ENCODE measurements at places on chromosomes 5 and 9.

GRCh38 chr9:86575137-86575536 lies 220.9 kb upstream of the TUT7 start:
- DNase-seq: no peak

- DNase-seq: no peak
Observed at GRCh38 chr9:82404196-82404870, 415.8 kb downstream of the SPATA31D1 start.

- DNase-seq: no peak
Observed at GRCh38 chr9:116975126-116975525, 288.0 kb downstream of the TRIM32 start.

DNA sequence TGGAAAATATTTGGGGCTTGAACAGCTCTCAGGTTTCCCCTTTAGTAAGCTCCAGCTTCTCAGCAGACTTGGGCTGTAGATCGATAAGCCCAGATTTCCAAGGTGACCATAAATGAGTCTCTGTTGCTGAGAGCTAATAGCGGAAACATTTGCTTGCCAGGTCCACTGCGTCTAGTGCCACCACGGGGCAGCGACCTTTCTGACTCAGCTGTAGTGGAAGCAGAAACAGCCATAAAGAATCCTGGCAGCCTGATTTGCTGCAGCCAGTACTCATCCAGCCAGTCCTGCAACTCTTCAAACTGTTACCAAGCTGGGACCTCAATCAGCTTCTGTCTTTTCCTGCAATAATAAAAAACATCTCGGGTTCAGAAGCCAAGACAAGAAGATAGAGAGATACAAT lies 241.7 kb downstream of the DOCK8 start:
- DNase-seq: no peak

DNA sequence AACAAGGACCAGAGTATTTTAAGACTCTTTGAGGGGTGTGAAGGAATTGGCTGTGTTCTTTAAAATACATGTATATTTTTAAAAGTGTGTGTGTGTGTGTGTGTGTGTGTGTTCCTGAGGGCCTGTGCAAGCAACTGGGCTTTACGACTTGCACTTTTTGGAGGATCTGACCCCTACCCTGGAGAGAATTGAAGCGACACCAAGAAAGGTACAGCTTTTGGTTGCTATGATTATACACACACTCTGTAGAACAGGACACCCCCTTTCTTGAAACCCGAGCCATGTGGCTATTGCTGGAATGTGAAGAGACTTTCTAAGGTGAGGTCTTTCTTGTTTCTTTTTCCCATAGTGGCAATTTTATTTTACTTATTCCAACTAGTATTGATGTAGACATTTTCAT lies 988 bp downstream of the SHISAL2B start:
- no peak for DNase-seq

- no peak for DNase-seq
Observed at GRCh38 chr9:79140751-79141150, 431.0 kb upstream of the TLE4 start.

GRCh38 chr5:177304392-177305119 lies 957 bp downstream of the PRELID1 start:
- no peak for DNase-seq

DNA sequence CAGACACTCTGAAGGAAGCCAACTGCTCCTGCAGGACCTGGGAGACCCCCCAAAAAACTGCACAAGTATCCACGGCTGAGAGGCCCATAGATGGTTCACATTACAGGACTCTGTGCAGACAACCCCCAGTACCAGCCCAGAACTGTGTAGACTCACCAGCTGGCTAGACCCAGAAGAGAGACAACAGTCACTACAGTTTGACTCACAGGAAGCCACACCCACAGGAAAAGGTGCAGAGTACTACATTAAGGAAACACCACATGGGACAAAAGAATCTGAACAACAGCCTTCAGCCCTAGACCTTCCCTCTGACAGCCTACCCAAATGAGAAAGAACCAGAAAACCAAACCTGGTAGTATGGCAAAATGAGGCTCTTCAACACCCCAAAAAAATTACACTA lies 281.2 kb upstream of the RGMB start:
- DNase-seq: no peak

DNA sequence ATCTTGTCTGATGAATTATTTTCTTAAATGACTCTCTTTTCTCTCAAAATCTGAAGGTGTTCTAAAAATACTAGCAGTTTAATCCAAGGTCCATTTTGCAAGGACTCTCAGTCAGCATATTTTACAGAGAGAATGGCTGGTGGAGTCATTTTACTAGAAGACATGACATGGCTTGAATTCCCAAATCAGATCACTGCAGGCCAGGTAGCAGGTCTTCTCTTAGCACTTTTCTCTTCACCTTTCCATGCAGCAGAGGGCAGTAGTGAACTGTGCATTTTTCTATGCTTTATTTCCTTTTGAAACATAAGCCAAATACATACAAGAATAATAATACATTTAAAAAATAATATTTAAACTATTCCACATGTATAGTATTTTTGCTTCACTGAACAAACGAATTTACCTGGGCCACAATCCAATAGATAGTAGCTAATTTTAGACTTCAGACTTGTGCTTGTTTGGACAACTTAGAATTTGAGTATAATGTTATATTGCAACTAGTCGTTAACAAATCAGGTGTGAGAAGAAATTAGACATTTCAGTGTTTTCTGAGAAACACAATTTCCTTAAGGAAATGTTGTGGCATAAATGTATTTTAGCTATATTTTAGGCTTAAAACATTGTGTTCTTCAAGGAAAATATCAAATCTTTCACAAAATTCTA lies 289.4 kb upstream of the DAB2 start:
- DNase-seq: peak; percentile 21

- DNase-seq: no peak
Observed at GRCh38 chr9:94085062-94085639, 887 bp downstream of the PTPDC1 start.

GRCh38 chr5:44046619-44047364 lies 342.4 kb downstream of the FGF10 start:
- no peak for DNase-seq

GRCh38 chr5:89534331-89534730 lies 651.3 kb upstream of the MEF2C start:
- DNase-seq: no peak

DNA sequence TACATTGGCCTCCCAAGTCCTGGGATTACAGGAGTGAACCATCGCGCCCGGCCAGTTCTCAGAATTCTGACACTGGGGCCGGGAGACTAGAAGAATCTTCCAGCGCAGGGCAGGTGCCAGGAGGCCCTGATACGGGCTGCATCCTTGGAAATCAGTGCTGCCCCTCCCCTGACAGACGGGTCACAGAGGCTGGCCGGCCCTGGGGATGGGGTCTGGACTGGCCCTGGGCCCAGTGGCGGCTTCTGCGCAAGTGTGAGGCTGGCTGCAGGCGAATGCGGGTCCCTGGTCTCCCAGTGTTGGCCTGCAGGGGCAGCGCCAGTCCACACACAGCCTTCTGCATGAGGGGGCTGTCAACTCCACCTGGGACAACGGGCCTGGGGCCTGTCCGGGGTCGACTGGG lies 831 bp upstream of the TBC1D9B start:
- DNase-seq: no peak

GRCh38 chr5:106258591-106259125 lies 1412.1 kb downstream of the EFNA5 start:
- DNase-seq: peak; percentile 53

DNA sequence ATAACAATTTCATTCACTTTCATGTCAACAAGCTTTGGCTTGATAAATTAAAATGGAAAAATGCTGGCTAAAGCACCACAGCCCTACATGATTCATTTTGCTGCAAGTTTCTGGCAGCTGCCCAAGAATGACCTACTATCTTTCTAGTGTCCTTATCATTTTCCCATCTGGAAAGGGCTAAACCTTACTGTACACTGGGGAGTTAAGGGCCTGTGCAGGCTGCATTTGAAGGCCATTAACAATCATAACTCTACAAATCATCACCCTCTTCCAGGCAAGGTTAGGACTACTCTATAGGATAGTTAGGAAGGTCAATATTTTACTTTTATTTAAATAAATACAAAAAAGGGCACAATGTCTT lies 579.7 kb upstream of the ZNF608 start:
- DNase-seq: peak; percentile 49
